ENCODE measurements at places on chromosomes 11 and 22.

GRCh38 chr11:103069367-103069766 is 22.6 kb downstream of the DCUN1D5 start:
- H3K27me3 ChIP-seq: no peaks in the 10 kb centered on the region
- no peak for DNase-seq
- no peak overlapping the region for H3K4me3 ChIP-seq
- peaks cover 57% of the 10 kb centered on the region for H3K36me3 ChIP-seq

- H3K27ac ChIP-seq: no peak overlapping the region
- H3K4me1 ChIP-seq: no peaks in the 10 kb centered on the region
- no peaks in the 10 kb centered on the region for H3K36me3 ChIP-seq
- DNase-seq: no peak
- H3K27me3 ChIP-seq: no peaks in the 10 kb centered on the region
- no peak overlapping the region for H3K4me3 ChIP-seq
Observed at GRCh38 chr11:84061726-84062125, 775.6 kb upstream of the CCDC90B start.

- no peak for DNase-seq
- H3K4me1 ChIP-seq: peaks cover 96% of the 10 kb centered on the region
- peak overlapping the region; percentile 65 for H3K4me3 ChIP-seq
- no peaks in the 10 kb centered on the region for H3K27me3 ChIP-seq
- peak overlapping the region; percentile 91 for H3K27ac ChIP-seq
Observed at GRCh38 chr11:122697636-122698167, 42.2 kb downstream of the UBASH3B start.

DNA sequence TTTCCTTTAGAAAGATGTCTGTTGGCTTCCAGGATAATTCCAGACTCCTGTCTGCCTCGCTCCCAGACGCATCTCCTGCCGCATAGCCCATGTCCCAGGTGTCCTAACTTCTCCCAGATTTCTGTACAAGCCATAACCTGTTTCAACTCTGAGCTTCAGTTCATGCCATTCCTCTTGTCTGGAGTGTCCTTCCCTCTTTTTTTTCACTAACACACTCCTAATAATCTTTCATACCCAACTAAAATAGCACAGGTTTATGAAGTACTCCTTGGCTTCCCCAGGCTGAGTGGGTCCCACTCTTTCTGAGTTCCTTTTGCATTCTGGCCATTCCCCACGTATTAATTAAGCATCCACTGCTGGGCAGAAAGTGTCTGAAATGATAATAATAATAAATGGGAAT is 123.0 kb downstream of the LDLRAD3 start:
- no peak overlapping the region for H3K27ac ChIP-seq
- no peak for DNase-seq
- H3K27me3 ChIP-seq: peaks cover 7% of the 10 kb centered on the region
- H3K36me3 ChIP-seq: no peaks in the 10 kb centered on the region
- H3K4me1 ChIP-seq: no peaks in the 10 kb centered on the region

DNA sequence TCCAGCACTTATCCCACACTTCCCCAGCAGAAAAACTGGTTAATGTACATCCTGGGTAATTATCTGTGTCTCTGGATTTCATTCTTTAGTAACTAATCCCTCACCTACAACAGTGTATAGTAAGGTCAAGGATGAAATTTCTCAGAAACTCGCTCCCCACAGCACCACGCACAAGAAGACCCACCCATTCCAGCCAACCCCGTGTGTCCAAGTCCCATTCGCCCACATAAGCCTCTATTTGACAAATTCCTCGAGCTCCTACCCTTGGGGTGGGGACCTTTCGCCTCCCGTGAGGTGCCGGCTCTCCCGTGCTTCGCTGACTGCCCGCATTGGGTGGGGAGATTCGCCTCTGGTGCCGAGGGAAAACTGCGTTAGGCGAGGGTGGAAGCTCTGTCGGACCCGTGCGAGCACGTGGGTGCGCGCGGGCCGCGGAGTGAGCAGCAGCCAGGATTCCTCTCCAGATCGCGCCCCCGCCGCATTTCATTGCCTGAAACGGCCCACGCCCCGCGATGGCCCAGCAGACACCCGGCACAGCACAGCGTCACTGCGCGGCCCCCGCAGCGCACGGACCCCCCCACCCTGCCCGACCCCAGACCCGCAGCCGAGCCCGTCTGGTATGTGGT is 866 bp downstream of the EXPH5 start:
- no peaks in the 10 kb centered on the region for H3K36me3 ChIP-seq
- peaks cover 28% of the 10 kb centered on the region for H3K27me3 ChIP-seq
- DNase-seq: peak; percentile 45
- peak overlapping the region; percentile 70 for H3K27ac ChIP-seq

- H3K4me3 ChIP-seq: no peak overlapping the region
- no peaks in the 10 kb centered on the region for H3K27me3 ChIP-seq
- DNase-seq: no peak
- H3K27ac ChIP-seq: no peak overlapping the region
- H3K36me3 ChIP-seq: peaks cover 14% of the 10 kb centered on the region
- peaks cover 36% of the 10 kb centered on the region for H3K4me1 ChIP-seq
Observed at GRCh38 chr11:108751444-108751843, 86.6 kb downstream of the DDX10 start.

GRCh38 chr11:44556735-44557409 is 8.6 kb upstream of the CD82 start:
- H3K27me3 ChIP-seq: no peaks in the 10 kb centered on the region
- no peaks in the 10 kb centered on the region for H3K36me3 ChIP-seq
- peak; percentile 67 for DNase-seq
- peaks cover 37% of the 10 kb centered on the region for H3K4me1 ChIP-seq

GRCh38 chr11:12453243-12453642 is 75.9 kb downstream of the PARVA start:
- H3K27me3 ChIP-seq: no peaks in the 10 kb centered on the region
- H3K27ac ChIP-seq: no peak overlapping the region
- no peak overlapping the region for H3K4me3 ChIP-seq
- no peaks in the 10 kb centered on the region for H3K4me1 ChIP-seq
- no peak for DNase-seq

GRCh38 chr11:103486604-103487003 is 377.4 kb downstream of the DYNC2H1 start:
- H3K4me3 ChIP-seq: no peak overlapping the region
- H3K27ac ChIP-seq: no peak overlapping the region
- H3K27me3 ChIP-seq: peaks cover 4% of the 10 kb centered on the region

GRCh38 chr11:29251738-29252137 is 765.1 kb downstream of the KCNA4 start:
- H3K27ac ChIP-seq: no peak overlapping the region
- no peak overlapping the region for H3K4me3 ChIP-seq

DNA sequence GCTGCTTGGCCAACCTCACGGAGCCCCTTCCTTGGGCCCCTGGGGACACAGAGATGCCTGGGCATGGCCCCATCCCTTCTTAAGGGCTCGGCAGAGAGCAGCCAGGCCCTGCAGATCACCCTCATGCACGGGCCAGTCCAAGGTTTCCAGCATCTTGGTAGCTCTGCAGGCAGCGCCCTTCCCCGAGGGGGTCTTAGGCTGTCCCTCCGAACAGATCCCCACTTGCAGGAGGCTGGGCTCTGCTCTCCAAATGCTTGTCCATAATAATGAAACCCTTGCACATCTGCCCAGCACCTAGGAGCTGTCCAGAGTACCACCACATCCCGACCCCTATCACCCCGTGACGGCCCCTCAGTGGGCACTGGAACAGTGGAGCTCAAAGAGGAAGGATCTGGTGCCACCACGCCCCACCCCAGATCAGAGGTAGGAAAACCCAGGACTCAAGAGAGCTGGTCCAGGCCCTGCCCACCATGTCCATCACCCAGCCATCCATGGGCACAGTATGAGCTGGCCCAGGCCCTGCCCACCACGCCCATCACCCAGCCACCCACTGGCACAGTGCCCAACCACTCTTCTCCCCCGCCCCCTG is 92.5 kb upstream of the PRR5 start:
- H3K4me3 ChIP-seq: no peak overlapping the region
- no peak for DNase-seq
- H3K27me3 ChIP-seq: peaks cover 8% of the 10 kb centered on the region
- H3K4me1 ChIP-seq: no peaks in the 10 kb centered on the region

GRCh38 chr22:22061085-22062077 is 78.8 kb upstream of the TOP3B start:
- H3K4me3 ChIP-seq: no peak overlapping the region
- H3K27me3 ChIP-seq: peaks cover 21% of the 10 kb centered on the region
- no peaks in the 10 kb centered on the region for H3K4me1 ChIP-seq

DNA sequence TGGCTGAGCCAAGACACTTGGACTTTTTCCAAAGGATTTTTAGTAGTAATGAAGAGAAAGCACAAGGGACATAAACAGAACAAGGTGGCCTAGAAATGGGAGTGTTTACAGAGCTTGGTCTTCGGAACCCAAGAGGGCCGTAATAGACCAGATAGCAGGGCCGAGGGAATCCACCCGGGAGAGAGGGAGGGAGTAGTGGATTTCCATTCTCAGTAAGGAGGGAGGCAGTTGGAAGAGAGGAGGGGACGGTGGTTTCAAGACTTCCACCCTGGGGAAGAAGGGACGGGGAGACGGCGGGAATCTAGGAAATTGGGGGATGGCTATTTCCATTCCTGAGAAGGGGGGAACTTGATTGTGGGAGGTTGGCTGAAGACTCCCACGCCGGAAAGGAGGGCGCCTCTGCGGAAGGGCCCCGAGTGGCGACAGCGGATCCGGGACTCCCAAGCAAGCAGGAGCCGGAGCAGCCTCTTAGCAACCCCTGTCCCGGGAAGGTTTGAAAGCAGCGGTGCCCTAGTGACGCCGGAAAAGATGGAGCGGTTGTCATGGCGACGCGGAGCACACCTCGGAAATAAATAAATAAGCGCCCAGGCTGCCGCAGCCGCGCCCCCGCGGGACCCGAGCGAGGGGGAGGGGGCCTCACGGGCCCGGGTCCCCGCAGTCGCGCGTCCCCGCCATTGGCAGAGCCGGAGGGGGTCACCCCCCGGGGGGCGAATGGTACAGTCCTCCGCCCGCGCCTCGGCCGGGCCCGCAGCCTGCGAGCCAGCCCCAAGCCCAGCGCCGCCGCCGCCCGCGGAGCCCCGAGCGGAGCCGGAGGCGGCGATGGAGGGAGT is 31.6 kb downstream of the EIF3F start:
- H3K36me3 ChIP-seq: no peaks in the 10 kb centered on the region
- no peak overlapping the region for H3K27ac ChIP-seq
- peak overlapping the region; percentile 74 for H3K4me3 ChIP-seq
- DNase-seq: peak; percentile 53

GRCh38 chr11:130178441-130179339 is 19.1 kb downstream of the ST14 start:
- H3K4me3 ChIP-seq: no peak overlapping the region
- no peaks in the 10 kb centered on the region for H3K36me3 ChIP-seq
- no peaks in the 10 kb centered on the region for H3K27me3 ChIP-seq
- H3K4me1 ChIP-seq: peaks cover 2% of the 10 kb centered on the region
- no peak overlapping the region for H3K27ac ChIP-seq

GRCh38 chr11:926341-926916 is 759 bp downstream of the AP2A2 start:
- H3K4me1 ChIP-seq: peaks cover 36% of the 10 kb centered on the region
- DNase-seq: no peak
- no peaks in the 10 kb centered on the region for H3K27me3 ChIP-seq
- H3K4me3 ChIP-seq: peak overlapping the region; percentile 81
- H3K27ac ChIP-seq: peak overlapping the region; percentile 77

- peaks cover 10% of the 10 kb centered on the region for H3K27me3 ChIP-seq
Observed at GRCh38 chr11:75148436-75148983, 2.4 kb upstream of the SLCO2B1 start.

GRCh38 chr11:501001-501682 is 5.9 kb downstream of the RNH1 start:
- DNase-seq: no peak
- no peak overlapping the region for H3K27ac ChIP-seq
- no peaks in the 10 kb centered on the region for H3K27me3 ChIP-seq
- peaks cover 37% of the 10 kb centered on the region for H3K4me1 ChIP-seq
- no peak overlapping the region for H3K4me3 ChIP-seq
- H3K36me3 ChIP-seq: peaks cover 30% of the 10 kb centered on the region

DNA sequence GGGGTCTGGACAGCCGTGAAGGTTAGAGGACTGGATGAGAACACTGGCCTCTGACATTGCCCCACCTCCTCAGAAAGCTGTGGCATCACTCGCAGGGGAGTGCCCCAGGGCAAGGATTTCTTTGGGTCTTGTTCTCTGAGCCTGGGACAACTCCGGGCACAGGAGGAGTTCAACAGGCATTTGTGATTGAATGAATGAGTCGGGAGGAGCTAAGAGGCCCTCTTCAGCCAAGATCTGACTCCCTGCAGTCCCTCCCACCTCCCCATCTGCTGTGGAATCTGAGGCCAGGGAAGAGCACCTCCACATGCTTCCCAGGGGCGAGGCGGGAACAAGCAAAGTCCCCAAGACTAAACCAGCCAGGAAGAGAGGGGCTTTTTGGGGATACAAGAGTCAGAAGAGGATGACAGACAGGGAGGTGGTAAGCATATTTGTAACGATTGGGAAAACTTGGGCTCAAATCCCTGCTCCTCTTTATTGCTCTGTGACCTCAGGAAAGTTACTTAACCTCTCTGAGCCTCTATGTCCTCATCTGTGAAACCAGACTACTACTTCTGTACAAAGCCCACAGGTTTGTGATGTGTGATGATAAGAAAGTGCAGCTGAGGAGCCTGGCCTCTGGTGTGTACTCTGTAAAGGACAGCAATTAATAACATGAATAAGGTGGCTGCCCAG is 6.4 kb downstream of the TP53I11 start:
- peaks cover 42% of the 10 kb centered on the region for H3K4me1 ChIP-seq
- no peaks in the 10 kb centered on the region for H3K27me3 ChIP-seq
- H3K36me3 ChIP-seq: no peaks in the 10 kb centered on the region
- DNase-seq: no peak
- H3K4me3 ChIP-seq: no peak overlapping the region

- H3K27me3 ChIP-seq: no peaks in the 10 kb centered on the region
- H3K4me1 ChIP-seq: no peaks in the 10 kb centered on the region
- no peak overlapping the region for H3K27ac ChIP-seq
- no peak for DNase-seq
- no peak overlapping the region for H3K4me3 ChIP-seq
Observed at GRCh38 chr11:26964339-26964738, 29.6 kb upstream of the FIBIN start.

DNA sequence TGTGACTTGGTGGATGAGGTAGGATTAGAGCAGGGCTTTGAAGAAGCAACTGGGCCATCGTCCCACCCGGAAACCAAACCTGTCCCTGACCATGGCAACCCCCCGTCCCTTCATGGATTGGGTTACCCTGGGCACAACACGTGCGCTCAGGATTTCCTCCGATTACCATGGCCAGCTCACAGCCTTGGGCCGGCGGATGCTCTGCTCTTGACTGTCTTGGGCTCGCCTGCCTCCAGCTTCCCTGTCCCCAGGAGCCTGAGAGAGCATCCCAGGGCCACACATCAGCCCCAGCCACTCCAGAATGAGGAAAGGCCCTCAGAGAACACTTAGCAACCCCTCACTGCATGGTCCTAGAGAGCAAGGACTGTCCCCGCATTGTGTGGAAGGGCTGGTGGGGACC is 22.8 kb downstream of the MYO7A start:
- no peak for DNase-seq
- peaks cover 5% of the 10 kb centered on the region for H3K27me3 ChIP-seq
- H3K4me1 ChIP-seq: peaks cover 46% of the 10 kb centered on the region
- H3K36me3 ChIP-seq: peaks cover 3% of the 10 kb centered on the region
- H3K27ac ChIP-seq: no peak overlapping the region
- H3K4me3 ChIP-seq: no peak overlapping the region

- H3K4me1 ChIP-seq: peaks cover 6% of the 10 kb centered on the region
- H3K36me3 ChIP-seq: peaks cover 10% of the 10 kb centered on the region
- DNase-seq: no peak
- H3K27me3 ChIP-seq: peaks cover 8% of the 10 kb centered on the region
- H3K27ac ChIP-seq: no peak overlapping the region
Observed at GRCh38 chr11:47587723-47588326, 1.3 kb downstream of the FAM180B start.

Data from activated naive CD8-positive, alpha-beta T cell treated with anti-CD3 and anti-CD28 coated beads, Interleukin-2, amount 50 U/mL, for 24 hours (primary cell).